ENCODE measurements at places on chromosomes 3 and 15. TPM values are rescaled to one million over a fixed set of nuclear protein-coding genes. Genes with fewer than 3 reads are reported as not detected.

DNA sequence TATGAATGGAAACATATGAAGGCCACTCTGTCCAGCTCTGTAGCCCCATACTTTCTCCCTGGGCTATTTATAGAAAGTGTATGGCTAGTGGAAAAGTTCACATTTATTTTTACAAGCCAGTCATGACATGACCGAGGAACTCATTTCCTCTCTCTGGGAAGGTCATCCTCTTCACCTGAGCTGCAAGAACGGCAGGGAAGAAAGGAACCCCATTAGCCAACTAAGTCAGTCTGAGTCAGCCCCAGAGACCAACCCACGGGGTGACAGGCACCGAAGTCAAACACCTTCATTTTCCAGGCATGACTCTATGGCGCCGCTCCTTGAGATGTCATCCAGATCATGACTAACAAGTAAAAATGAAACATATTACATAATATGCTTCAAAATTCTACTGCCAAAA, 4.8 kb downstream of the PAQR9 start:
- H3K27ac ChIP-seq: no peak overlapping the region
- DNase-seq: no peak
- H3K36me3 ChIP-seq: no peaks in the 10 kb centered on the region
- peaks cover 6% of the 10 kb centered on the region for H3K4me1 ChIP-seq
- H3K27me3 ChIP-seq: no peaks in the 10 kb centered on the region

Gene ACSBG1
- total RNA-seq: not detected

Gene RYR3
- total RNA-seq: 0.26 TPM

Gene CADPS
- 67.6 TPM for total RNA-seq

Gene PPP2R3A
- total RNA-seq: 11.2 TPM

- no peaks in the 10 kb centered on the region for H3K27me3 ChIP-seq
- no peak overlapping the region for H3K27ac ChIP-seq
- no peak overlapping the region for H3K4me3 ChIP-seq
- no peak for DNase-seq
- H3K4me1 ChIP-seq: no peaks in the 10 kb centered on the region
- peaks cover 22% of the 10 kb centered on the region for H3K36me3 ChIP-seq
These were observed 2.4 kb upstream of the C3orf20 start for GRCh38 chr3:14672588-14672987.

- H3K27ac ChIP-seq: no peak overlapping the region
- H3K27me3 ChIP-seq: no peaks in the 10 kb centered on the region
- H3K36me3 ChIP-seq: no peaks in the 10 kb centered on the region
- H3K4me3 ChIP-seq: no peak overlapping the region
These were observed 25.9 kb upstream of the JMJD7 start for GRCh38 chr15:41801850-41802455.

Gene ACOX2
- total RNA-seq: 2.3 TPM

Gene GPR87
- total RNA-seq: not detected

DNA sequence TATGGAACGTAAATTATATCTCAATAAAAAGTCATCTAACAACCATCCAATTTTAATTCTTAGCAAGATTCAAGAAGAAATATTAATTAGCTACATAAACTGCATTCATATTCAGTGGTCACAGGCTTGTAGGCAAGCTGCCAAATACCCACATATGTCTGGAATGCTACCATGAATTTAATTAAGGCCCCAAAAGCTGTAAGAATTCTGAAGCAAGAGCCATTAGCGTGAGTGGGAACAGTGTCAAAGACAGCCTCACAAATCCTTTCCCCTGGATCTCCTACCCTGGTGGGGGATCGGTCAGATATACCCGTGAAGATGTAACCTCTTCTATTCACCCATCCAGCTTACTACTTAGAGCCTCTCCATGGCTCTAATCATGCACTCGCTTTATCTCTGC, 40.0 kb downstream of the ATG7 start:
- no peak overlapping the region for H3K27ac ChIP-seq
- DNase-seq: no peak
- no peak overlapping the region for H3K4me3 ChIP-seq

DNA sequence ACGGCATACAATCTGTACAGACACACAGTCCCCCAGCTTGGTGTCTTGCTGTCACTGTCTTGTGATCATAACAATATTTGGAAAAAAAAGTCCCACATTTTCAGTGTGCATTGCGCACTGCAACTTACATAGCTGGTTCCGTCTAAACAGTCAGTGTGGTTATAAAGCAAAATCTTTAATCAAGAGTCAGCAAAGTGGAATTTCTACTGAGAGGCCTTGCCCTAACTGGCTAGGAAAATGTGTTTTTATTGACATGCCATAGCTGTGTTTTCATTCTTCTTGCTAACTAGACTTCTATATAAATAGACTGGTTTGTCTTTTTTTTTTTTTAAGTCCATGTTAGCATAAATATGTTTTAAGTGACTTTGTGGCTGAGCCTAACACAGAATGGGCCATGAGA, 174.8 kb downstream of the POLR2M start:
- no peak overlapping the region for H3K27ac ChIP-seq
- no peaks in the 10 kb centered on the region for H3K36me3 ChIP-seq
- no peak overlapping the region for H3K4me3 ChIP-seq

GRCh38 chr3:54040476-54040875, 81.9 kb upstream of the CACNA2D3 start:
- no peaks in the 10 kb centered on the region for H3K27me3 ChIP-seq
- no peaks in the 10 kb centered on the region for H3K36me3 ChIP-seq
- DNase-seq: no peak
- no peak overlapping the region for H3K27ac ChIP-seq
- peaks cover 8% of the 10 kb centered on the region for H3K4me1 ChIP-seq

DNA sequence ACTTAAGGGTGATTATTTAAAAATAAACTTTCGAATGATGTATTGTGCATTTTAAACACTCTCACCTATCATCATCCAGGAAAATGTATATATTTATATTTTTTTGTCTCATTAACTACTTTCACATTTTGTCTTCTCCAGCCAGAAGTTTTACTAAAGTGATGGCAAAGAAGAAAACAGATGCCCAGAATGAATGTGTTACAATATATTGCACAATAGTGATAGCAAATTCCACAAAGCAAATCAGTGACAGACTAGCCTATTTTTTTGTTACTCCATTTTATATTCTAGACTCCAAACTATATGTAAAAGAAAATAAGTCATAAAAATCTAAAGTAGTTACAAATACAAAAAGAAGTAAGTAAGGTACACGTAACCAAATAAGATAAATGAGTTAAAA, 414.7 kb downstream of the EPHA3 start:
- DNase-seq: no peak
- H3K36me3 ChIP-seq: no peaks in the 10 kb centered on the region
- H3K27me3 ChIP-seq: no peaks in the 10 kb centered on the region

- H3K27me3 ChIP-seq: no peaks in the 10 kb centered on the region
- DNase-seq: peak; percentile 20
- peaks cover 7% of the 10 kb centered on the region for H3K4me1 ChIP-seq
- H3K4me3 ChIP-seq: no peak overlapping the region
These were observed 28.4 kb upstream of the PARL start for GRCh38 chr3:183912895-183913579.

Gene LMAN1L
- not detected for total RNA-seq

- no peak for DNase-seq
- H3K27me3 ChIP-seq: no peaks in the 10 kb centered on the region
- no peaks in the 10 kb centered on the region for H3K4me1 ChIP-seq
- no peak overlapping the region for H3K27ac ChIP-seq
- no peak overlapping the region for H3K4me3 ChIP-seq
These were observed 134.6 kb upstream of the PDZRN3 start for GRCh38 chr3:73759297-73759711.

GRCh38 chr3:43792904-43793303, 102.2 kb downstream of the ABHD5 start:
- no peaks in the 10 kb centered on the region for H3K36me3 ChIP-seq
- DNase-seq: no peak
- H3K4me3 ChIP-seq: no peak overlapping the region
- peak overlapping the region; percentile 23 for H3K27ac ChIP-seq
- H3K4me1 ChIP-seq: peaks cover 5% of the 10 kb centered on the region

Gene HRH1
- total RNA-seq: 0.78 TPM

All from body of pancreas (tissue), 4 donors.